Effector memory CD4-positive, alpha-beta T cell (primary cell): ENCODE measurements at places on chromosomes 3 and 15.

GRCh38 chr15:62549345-62549970 is 384.4 kb upstream of the C2CD4B start:
- H3K4me1 ChIP-seq, result no peaks in the 10 kb centered on the region
- H3K36me3 ChIP-seq, result no peaks in the 10 kb centered on the region
- H3K4me3 ChIP-seq, result no peak overlapping the region
- H3K27ac ChIP-seq, result no peak overlapping the region
- no peak for DNase-seq

DNA sequence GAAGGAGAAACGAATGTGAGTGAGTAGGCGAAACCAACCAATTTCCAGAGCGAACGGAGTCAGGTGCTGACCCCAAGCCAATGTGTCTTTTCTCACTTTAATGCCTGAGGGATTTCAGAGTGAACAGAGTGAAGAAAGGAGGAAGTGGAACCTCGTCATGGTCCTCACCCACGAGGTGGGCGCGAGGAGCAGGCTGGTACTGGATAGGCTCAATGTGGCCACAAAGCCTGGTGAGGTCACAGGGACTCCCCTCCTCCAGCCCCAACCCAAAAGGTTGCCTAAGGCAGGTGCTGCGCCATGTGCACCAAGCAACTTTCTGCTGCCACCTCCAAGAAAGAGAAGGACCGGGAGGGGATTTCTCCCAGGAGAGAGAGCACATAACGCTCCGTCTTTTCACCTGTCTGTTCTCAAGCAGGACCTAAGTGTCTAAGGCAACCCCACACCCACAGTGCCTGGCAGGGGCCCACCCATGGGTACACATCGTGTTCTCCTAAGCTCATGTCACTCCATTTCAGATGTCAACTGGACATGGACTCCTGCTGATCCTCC is 3.8 kb downstream of the NRROS start:
- no peaks in the 10 kb centered on the region for H3K27me3 ChIP-seq
- H3K36me3 ChIP-seq, result peaks cover 9% of the 10 kb centered on the region
- H3K4me1 ChIP-seq, result peaks cover 45% of the 10 kb centered on the region

DNA sequence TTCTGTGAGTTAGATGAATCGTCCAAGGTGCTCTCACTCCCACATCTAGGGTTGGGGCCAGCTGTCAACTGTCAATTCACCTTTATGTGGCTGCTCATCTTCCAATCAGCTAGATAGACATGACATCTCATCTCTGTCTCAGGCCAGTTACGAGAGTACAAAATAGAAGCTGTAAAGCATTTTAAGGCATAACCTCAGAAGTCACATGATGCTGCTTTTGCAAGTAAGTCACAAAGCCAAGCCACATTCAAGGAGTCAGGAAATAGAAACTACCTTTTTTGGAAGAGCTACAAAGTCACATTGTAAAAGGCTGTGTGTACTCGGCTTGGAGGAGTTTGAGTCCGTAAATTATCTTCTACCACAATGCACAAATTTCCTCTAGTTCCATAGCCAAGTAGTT is 5.1 kb upstream of the CCR1 start:
- peaks cover 16% of the 10 kb centered on the region for H3K4me1 ChIP-seq
- DNase-seq, result no peak
- H3K36me3 ChIP-seq, result no peaks in the 10 kb centered on the region
- no peak overlapping the region for H3K27ac ChIP-seq

DNA sequence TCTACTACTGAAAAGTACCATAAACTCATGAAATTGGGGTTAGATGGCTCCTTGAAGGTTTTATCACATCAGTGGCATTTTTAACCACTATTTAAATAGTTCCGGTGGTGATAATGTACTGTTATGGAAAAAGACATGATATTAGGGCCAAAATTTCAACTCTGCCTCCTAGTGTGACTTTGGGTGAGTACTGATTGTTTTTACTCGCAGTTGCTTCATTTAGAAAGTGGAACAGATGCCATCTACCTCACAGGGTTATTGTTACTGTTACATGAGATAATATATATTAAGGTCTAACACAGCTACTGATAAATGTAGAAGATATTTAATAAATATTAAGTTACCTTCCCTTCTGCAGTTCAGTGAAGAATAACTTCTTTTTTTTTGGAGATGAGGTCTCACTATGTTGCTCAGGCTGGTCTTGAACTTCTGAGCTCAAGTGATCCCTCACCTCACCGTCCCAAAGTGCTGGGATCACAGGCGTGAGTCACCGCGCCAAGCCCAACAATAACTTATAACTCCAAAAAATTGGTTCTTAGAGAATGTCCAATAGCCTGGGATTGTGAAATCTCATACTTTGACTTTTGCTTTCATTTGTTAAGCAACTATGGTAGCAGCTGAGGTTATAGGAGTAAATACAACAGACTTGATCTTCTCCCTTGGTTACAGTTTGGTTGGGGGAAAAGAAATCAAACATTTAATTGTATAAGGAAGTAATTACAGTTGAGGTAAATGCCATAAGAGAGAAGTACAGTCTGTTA is 48.3 kb downstream of the MEF2A start:
- no peaks in the 10 kb centered on the region for H3K36me3 ChIP-seq
- H3K27ac ChIP-seq, result no peak overlapping the region
- H3K4me1 ChIP-seq, result peaks cover 3% of the 10 kb centered on the region
- no peak for DNase-seq

- no peaks in the 10 kb centered on the region for H3K27me3 ChIP-seq
- H3K4me1 ChIP-seq, result no peaks in the 10 kb centered on the region
- no peak overlapping the region for H3K27ac ChIP-seq
- no peak for DNase-seq
These were observed 33.4 kb downstream of the ZXDC start for GRCh38 chr3:126442094-126442855.

- H3K27me3 ChIP-seq, result peaks cover 11% of the 10 kb centered on the region
- no peaks in the 10 kb centered on the region for H3K4me1 ChIP-seq
- no peak for DNase-seq
- H3K4me3 ChIP-seq, result no peak overlapping the region
These were observed 505 bp upstream of the WNT5A start for GRCh38 chr3:55487381-55488241.

DNA sequence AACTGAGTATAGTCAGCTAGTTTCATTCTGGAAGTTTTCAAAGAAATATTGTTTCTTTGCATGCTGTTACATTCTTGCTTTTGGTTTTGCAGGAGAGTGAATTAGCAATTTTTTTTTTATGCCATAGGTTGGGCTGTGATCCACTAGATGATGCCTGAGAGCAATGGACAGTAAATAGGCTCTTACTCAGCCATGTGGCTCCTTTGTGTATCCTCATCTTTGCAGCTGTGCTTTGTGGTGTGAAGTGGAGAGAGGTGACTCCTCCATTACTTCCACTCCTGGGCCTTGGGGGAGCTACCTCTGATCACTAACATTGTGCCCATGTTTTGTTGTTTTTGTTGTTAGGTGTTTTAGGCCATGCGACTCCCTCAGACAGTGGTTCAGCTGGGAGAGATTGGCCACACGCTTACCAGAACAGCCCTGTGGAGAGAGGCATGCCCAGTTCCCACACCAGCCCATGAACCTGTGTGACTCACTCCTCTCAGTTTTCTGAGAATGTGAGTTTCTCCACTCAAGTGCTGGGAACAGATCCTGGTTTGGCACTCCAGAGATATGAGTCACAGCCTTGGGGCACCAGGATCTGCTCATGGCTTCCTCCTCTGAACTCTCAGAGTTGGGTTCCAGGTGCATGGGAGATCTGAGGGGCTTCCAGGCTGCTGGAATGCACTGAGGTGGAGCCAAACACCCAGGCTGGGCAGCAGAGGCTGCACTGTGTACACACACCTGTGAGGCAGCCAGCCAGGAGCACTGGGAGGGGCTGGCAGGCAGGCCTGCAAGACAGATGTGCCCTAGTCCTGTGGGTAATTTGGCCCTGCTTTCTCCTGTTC is 785.3 kb downstream of the ROBO2 start:
- no peak for DNase-seq
- H3K36me3 ChIP-seq, result no peaks in the 10 kb centered on the region
- no peak overlapping the region for H3K27ac ChIP-seq
- no peaks in the 10 kb centered on the region for H3K4me1 ChIP-seq
- H3K27me3 ChIP-seq, result no peaks in the 10 kb centered on the region
- no peak overlapping the region for H3K4me3 ChIP-seq

DNA sequence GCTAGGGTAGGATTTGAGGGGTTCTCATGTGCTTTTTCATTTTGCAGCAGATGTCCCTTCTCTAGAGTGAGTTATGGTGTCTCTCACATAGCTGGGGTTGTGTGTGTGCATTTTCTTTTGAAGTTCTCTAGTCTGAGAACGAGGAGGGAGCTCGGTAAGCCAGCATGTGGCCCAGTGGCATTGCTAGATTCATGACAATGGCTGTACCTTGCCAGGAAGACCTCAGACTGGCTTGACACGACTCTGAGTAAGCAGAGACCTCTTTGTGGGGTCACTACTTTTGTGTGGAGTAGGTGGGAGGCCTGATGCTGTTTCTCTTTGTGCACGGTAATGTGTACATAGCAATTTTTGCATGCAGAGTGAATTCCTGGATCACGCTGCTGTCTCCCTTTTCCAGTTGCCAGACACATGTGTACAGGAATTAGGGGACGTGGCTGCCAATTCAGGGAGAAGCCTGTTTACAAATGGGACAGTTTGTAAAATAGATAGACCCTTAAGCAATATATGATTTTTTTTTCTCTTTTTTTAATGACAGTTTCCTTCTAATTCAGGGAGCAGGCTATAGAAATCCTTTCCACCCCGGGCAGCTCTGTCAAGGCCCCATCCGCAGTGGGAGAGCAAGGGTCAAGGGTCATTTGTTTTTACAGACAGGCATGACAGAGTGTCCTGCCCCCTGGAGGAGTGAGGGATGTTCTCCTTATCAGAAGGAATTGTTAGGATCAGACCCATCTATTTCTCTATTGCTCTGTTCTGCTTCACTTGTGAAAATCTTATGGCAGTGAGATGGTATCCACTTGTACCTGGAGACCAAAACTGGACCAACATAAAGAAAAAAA is 4.6 kb downstream of the CACNA1D start:
- H3K36me3 ChIP-seq, result no peaks in the 10 kb centered on the region
- peaks cover 10% of the 10 kb centered on the region for H3K4me1 ChIP-seq
- peaks cover 18% of the 10 kb centered on the region for H3K27me3 ChIP-seq
- no peak overlapping the region for H3K4me3 ChIP-seq
- H3K27ac ChIP-seq, result no peak overlapping the region
- DNase-seq, result no peak

DNA sequence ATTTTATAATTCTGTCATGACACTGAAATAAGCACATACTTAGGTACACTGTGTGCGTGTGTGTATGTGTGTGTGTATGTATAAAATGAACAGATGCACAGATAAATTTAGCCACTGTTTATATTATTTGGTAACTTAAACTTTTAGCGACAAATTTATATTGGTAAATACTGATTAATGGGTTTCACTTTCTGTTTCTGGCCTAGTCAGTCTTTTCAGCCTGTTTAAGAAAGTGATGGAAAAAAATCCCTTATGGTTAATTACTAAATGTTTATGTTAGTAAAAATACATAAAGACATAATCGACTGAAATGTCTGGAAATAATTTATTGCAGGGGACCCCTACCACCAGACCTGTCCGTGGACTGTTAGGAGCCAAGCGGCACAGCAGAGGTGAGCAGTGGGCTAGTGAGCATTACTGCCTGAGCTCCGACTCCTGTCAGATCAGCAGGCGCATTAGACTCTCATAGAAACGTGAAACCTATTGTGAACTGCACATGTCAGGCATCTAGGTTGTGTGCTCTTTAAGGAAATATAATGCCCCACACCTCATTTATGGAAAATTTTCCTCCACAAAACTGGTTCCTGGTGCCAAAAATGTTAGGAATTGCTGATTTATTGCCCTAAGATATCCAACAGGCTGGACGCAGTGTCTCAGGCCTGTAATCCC is 717.4 kb downstream of the SI start:
- no peak overlapping the region for H3K4me3 ChIP-seq
- H3K36me3 ChIP-seq, result no peaks in the 10 kb centered on the region
- no peaks in the 10 kb centered on the region for H3K4me1 ChIP-seq
- H3K27me3 ChIP-seq, result no peaks in the 10 kb centered on the region
- no peak overlapping the region for H3K27ac ChIP-seq

DNA sequence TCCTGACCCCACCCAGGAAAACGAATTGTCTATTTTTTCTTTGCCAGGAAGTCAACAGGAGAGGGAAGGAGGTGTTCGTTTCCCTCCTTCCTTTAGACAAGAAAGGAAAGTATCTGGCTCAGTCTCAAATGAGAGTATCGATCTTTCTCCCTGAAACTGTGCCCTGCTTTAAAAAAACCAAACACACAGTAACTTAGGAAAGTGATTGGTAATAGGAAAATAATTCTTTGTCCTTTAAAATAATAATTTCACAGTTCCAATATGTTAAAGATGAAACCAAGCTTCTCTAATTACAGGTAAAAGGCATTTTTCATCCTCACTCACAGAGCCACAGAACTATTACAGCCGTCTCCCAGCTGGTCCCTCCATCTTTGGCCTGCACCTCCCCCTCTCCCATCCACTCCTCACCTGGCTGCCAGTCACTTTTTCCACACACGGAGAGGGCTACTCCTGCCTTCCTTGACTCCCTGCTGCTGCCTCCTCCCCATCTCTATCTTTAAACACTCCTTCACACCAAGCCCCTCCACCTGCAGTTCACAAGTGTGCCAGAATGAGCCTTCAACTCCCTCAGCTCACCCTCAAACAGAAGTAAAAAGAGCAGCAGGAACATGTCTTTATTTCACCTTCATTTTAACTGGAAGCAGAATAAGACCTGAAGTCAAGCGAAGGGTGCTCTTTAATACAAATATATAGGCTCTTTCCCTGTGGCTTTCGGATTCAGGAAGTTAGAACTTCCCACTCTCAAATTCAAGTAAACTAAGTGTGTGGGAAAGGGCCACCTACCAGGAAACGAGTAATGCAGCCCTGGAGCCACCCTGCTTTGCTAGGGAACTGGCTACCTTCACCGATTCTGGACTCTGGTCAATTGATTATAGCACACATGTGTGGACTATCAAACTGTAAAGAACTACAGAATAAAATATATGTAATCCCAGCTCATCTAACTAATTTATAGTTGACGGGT is 116.4 kb downstream of the SENP2 start:
- DNase-seq, result no peak
- H3K27ac ChIP-seq, result no peak overlapping the region
- no peak overlapping the region for H3K4me3 ChIP-seq
- H3K27me3 ChIP-seq, result peaks cover 5% of the 10 kb centered on the region
- no peaks in the 10 kb centered on the region for H3K4me1 ChIP-seq
- no peaks in the 10 kb centered on the region for H3K36me3 ChIP-seq

DNA sequence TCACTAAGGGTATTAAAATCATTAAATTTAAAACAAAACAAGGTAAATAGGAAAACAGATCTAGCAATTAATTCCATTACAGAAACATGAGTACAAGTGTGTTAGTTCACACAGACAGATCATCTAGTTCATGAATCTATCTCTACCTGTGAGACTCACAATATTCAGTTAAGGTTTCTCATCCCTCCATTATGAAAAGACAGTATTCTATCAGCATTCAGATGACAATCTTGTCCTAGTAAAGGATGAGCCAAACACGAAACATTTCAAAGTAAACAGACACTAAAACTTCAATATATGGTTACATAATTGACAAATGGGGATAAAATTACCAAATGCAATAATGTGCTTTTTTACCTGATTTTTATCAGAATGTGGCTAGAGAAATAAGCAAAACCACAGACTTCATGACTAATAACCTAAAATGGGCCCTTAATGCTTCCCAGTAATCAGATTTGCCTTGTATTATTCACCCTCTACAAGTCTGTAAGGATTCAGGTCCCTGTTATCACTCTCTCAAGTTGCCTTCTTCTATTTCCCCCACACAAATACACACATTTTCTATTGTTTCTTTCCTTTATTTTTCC is 126.8 kb downstream of the DLG1 start:
- H3K36me3 ChIP-seq, result no peaks in the 10 kb centered on the region
- H3K4me3 ChIP-seq, result no peak overlapping the region

- peaks cover 8% of the 10 kb centered on the region for H3K36me3 ChIP-seq
- H3K4me3 ChIP-seq, result no peak overlapping the region
- DNase-seq, result no peak
- no peak overlapping the region for H3K27ac ChIP-seq
- H3K27me3 ChIP-seq, result no peaks in the 10 kb centered on the region
- no peaks in the 10 kb centered on the region for H3K4me1 ChIP-seq
These were observed 39.1 kb upstream of the TM4SF19 start for GRCh38 chr3:196377321-196377720.
